Fibroblast of the aortic adventitia (primary cell): ENCODE measurements at places on chromosomes 1 and 21.

DNA sequence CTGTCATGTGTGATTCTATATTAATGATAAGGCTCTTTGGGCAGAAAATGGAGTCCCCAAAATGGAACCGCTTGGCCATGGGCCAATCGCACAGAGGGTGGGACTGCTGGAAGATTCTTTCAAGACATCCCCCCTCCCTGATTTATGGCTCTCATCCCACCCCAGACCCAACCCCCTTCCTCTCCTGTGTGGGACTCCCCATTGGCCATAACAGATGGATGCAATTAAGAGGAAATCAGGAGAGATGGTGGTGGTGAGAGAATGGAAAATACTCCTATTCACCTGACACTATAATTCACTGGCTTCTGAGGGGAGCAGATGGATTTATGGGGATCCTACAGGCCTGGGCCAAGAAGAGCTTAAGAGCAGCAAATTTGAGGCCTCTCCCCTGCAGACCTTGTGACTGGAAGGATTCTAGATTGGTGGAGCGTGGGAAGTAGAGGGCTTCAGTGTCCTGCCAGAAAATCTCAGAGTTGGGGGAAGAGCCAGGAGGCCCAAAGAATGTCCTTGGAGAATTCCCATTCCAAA lies 1.7 kb downstream of the IGFN1 start:
- peak; percentile 65 for DNase-seq

- DNase-seq = no peak
Measured at GRCh38 chr1:228211531-228212414, 3.9 kb downstream of the OBSCN start.

DNA sequence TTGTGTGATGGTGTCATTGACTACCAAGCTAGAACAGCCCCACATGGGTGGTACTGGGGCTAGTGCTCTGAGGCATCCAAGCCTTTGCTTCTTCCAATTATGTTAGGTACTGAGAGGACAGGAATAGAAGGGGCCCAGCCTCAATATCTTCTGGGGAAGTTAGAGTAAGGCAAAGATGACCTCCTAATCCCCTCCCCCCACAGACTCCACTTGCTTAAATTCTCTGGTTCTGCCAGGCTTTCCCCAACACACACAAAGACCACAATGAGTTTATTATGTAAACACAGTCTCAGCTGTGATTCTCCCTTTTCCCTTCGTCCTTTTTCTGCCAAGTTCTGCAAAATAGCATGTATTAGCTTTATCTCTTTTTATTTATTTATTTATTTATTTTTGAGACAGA lies 3.1 kb upstream of the TACSTD2 start:
- DNase-seq = no peak

DNA sequence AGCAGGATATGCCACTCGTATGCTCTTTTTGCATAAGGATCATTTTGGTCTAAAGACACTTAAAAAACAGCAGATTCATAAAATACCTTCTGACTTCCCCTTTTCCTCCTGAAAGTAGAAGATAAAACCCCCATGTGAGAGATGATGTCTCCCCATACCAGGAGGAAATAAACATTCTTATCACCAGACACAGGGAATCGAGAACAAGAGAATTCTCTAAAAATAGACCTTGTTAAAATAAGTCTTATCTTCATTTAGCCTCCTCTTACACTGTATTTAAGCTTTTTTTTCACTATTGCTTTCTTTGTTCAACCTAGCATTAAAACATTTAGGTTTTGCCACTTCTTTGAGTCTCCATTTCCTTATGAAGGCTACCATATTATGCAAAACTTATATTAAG lies 709.3 kb downstream of the KCNT2 start:
- no peak for DNase-seq

- DNase-seq = no peak
Measured at GRCh38 chr1:181126289-181126688, 37.8 kb downstream of the IER5 start.

DNA sequence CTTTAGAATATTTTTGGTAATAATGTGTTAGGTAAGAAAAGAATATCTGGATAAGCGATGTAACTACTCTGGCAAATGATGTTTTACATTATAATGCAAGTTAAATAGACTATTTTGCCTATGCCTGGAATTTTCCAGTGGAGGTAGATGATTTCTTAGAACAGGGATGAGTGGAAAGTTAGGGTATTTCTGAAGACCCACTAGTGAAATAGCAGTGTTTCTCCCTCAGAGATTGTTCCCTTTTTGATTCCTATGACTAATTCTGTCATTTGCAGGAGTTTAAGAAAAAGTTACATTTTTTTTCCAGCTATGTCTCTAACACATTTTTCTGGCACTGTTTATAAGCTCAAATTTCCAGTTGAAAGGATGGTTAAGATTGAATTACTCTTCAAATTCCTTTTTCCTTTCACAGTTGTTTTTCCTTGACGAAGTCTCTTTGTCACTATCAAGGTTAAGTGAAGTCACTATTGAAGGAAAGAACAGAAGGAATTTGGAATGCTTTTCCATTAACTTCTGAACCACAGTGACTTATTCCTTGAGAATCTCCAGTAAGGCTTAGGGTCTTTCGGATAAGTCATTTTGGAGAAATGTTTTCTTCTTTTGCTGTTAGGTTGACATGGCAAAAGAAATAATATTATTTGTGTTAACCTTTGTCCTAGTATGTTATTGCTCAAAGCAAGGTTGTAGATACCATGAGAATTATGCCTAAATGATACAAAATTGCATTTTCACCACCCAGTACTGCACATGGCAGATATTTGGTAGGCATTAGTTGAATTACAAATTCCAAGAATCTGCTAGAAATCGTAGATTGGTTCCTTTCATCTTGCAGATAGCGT lies 42.9 kb upstream of the ZNF326 start:
- peak; percentile 59 for DNase-seq

DNA sequence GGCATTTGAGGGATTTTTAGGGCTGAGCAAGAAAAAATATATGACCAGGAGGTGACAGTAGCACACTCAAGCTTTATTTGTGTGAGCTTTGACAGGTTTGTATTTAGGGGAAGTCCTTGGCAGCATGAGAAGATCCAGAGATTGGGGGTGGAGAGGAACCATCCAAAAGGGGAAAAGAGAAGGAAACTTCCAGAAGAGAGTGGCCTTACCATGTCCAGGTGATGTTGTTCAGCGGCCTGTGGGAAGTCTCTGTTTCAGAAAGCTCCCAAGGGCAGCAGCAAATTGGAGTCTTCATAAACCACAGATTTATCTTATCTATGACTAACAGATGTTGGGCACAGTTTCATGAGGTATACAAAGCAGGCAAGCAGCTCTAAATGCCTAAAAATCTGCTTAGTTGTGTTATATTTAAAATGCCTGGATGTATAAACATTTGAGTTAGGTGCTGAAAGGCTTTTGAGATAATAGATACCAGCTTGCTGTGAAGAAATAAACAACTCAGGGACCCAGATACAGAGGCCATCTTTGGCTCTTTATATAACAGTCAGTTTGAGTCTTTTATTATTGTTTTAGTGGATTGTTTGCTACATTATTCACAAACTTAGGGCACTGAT lies 21.2 kb upstream of the ADAR start:
- peak; percentile 77 for DNase-seq

GRCh38 chr21:28423521-28424190 lies 569.0 kb downstream of the LTN1 start:
- DNase-seq = no peak

- DNase-seq = peak; percentile 70
Measured at GRCh38 chr1:87325982-87326738, 2.5 kb upstream of the LMO4 start.

GRCh38 chr21:44050276-44050675 lies 38.2 kb downstream of the TRAPPC10 start:
- no peak for DNase-seq

- DNase-seq = peak; percentile 20
Measured at GRCh38 chr1:31122741-31123140, 57.2 kb upstream of the PUM1 start.

GRCh38 chr1:70200065-70200464 lies 5.3 kb downstream of the LRRC40 start:
- no peak for DNase-seq

DNA sequence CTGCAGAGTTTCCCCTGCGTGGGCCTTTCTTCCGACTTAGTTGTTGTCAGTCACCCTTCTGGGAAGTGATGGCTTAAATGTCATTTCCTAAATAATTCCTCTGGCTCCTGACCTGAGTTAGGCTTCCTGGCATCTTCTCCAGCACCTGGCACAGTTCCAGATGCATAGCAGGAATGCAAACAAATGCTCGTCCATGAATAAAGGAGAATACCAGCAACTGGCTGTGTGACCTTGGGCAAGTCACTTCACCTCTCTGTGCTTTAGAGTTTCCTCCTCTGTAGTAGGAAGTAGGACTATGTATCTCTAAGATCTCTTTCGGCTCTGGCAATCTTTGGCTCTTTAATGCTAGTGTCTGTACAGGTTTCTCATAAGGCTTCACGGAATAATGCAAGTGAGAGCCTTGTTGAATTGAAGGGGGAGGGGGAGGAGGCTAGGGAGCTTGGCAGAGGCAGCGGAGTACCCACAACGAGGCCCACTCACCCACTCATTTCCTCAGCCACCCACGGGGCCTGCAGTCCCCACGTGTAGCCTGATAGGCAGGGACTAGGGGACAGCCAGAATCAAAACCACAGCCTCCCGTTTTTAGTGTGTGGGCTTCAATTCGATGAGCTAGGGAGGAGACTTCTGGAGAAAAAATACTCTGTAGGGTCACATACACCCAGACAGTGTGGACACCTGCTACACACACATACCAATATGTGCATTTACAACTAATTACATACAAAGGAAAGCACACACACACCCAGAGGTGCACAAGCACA lies 48.1 kb downstream of the TENT5C start:
- DNase-seq = no peak

DNA sequence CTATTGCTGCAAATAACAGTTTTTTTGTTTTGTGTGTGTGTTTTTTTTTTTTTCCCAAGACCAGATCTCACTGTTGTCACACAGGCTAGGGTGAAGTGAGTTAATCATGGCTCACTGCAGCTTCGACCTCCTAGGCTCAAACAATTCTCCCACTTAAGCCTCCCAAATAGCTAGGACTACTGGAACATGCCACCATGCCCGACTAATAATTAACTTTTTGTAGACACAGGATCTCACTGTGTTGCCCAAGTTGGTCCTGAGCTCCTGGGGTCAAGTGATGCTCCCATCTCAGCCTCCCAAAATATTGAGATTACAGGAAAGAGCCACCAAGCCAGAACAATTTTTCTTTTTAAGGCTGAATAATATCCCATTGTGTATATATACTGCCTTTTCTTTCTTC lies 34.9 kb downstream of the DRAM2 start:
- DNase-seq = no peak

DNA sequence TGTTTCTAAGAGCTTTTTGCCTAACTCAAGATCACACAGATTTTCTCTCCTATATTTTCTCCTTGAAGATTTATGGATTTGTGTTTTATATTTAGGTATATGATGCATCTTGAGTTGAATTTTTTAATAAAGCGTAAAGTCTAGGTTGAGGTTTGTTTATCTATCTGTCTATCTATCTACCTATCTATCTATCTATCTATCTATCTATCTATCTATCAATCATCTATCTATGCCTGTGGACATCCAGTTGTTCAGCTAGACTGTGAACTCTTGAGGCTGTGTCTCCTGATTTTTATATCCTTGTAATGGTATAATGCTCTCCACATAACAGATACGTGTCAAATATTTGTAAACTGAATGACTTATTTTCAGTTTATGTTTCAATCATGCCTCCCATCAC lies 120.1 kb downstream of the DNAH14 start:
- no peak for DNase-seq

GRCh38 chr1:1003618-1004419 lies 3.9 kb upstream of the HES4 start:
- DNase-seq = no peak

DNA sequence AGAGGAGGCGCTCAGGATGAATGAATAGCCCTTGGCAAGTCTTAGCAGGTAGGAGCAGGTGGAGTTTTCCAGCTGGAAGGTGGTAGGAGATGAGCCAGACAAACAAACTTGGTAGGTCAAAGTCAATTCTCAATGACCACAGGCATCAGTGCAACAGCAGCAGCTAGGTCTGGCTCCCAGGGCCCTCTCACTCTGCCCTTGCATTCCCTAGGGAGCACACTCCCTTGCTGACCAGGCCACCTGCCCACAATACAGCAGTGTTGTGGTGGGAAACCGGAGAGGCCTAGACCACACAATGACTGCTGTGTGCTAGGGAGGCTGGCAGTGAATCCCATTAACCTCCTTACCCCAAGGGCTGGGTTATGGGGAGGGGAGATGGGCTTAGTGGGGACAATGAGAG lies 13.0 kb upstream of the PAQR6 start:
- DNase-seq = no peak

DNA sequence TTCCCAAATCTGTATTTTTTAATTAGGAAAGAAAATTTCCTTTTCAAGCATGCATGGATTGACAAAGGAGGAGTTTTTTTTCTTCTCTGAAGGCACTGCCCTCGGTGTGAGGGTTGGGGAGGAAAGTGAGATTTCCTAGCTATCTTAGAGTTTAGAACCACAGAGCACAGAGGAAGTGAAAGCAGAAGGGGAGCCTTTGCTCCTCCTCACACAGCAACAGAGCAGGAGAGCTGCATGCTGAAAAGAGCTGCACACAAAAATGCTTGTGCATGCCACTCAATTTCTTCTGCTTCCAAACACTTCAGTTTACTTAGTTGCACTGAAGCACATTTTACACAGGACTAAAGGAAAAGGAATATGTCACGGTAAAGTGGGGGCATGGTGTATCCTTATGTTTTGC lies 308.1 kb downstream of the GPATCH2 start:
- no peak for DNase-seq

- DNase-seq = peak; percentile 9
Measured at GRCh38 chr1:64856553-64856952, 109.8 kb downstream of the JAK1 start.

DNA sequence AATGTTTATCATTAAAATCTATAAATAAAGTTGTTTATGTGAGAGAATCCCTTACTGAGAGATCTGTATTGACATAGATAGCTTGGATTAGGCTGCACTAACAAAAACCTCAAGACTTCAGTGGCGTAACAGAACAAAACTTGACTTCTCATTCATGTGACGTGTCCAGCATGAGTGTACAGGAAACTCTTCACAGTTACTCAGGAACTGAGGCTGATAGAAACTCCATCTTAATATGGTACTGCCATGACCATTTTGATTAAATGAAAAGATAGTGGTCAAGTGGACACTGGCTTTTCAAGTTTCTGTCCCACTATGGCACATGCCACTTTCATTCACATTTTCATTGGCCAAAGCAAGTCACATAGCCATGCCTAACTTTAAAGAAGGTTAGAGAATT lies 3.7 kb downstream of the ST3GAL3 start:
- DNase-seq = peak; percentile 60

DNA sequence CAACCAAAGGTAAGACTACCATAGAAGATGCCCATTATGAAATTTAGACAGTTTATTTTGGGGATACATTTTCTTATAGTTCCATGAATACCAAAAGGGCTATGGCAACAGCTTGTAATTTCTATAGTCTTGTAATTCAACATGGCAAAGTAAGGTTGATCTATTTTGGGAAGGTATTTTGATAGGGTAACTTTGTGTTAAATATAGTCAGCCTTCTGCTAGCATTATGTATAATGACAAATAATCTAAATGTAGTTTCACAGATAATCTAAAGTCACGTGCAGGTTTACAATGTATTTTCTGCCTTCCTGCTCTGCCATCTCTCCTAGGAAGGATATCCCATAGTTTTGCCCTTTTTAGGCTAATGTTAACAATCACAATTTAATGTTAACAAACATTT lies 85.9 kb upstream of the DPH5 start:
- no peak for DNase-seq
